ENCODE measurements at places on chromosomes 1 and 21. TPM values are rescaled to one million over a fixed set of nuclear protein-coding genes. Genes with fewer than 3 reads are reported as not detected.
A peak's percentile ranks its signal among the peaks of the same experiment; 100 is the strongest.

- DNase-seq, result no peak
Measured at GRCh38 chr1:63405021-63405420, 37.6 kb downstream of the ALG6 start.

DNA sequence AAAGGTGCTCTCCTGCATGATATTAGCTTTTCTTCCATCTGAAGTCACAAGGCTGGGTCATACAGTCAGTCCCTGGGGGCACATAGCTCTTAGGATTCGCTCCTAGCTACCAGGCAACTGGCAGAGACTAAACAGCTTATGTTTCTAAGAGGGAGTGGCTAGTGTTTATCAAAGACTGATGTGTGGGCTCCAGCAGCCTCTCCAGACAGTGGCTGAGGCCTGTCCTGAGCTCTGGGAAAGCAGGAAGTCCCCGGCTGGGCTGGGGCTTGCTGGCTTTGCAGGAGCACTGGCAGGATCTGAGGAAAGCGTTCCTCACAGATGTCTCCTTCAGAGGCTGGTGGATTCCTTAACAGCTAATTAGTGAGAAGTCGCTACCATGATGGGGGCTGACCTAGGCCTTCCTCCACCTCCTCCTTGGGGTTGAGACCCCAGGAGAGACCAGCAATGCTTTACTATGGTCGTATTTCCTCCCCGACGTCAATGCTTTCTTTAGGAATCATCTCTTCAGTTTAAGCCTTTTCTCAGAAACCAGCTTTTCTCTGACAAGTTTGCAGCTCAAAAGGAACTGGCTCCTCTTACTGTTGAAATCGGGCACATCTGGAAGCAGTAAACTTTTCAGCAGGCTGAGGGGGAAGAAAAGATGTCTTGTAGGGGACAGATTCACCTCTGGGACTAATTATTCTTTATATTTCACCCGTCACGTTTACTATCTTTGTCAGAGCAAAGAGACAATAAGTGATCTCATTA lies 33.5 kb upstream of the HHAT start:
- DNase-seq, result no peak

The CFAP107 gene
- total RNA-seq, result not detected

- no peak for DNase-seq
Measured at GRCh38 chr1:168803806-168804510, 75.0 kb upstream of the DPT start.

DNA sequence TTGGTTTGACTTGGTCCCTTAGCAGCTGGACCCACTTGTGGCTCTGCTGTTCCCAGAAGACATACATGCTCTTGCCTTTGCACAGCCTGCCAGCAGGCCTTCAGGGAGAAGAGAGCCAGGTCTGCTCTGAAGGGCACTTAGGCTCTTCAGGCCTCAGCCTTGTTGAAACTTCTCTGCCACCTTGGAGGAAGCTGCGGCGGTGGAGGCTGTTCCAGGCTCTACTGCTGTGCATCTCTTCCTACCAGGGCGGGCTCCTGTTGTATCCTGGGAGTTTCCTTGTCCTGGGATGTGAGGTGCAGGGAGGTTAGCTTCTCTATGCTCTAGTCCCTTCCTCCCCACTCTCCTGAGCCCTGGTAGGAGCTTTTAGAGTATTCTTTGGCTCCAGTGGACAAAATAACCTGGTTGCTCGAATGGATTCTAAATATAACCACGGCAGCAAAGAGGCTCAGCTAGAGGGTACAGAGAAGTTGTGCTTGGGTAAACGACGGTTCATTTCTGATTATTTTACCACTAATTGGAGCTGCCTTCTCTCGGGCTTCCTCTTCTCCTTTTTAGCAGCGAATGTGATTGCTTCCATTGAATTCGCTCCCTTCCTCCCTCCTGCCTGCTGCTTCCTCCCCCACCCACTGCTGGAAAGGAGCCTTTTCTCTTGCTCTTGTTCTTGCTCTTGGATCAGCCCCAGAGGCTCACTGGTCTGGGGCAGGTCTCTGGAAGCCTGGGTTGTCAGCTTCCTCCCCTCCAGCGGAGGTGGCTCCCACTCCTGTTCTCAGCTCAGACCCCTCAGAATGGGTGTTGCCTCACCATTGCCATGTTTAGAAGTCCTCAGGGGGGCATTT lies 126.6 kb upstream of the CACNA1E start:
- DNase-seq, result no peak

DNA sequence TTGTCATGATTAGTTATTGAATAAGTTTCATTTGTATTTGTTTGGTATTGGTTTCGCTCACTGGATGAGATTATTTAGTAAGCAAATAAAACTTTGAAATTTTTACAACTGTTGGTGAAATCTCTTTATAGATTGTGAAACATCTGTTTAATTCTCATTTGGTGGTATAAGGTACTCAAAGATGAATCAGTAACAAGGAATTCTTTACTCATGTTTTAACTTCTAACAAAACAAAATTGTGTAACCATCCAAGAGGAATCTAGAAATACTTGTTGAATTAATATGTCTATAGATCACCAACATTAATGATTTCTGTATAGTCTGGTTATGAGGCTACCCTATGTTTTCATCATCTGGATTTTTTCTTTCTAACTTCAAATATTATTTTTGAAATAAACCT lies 62.8 kb upstream of the USP25 start:
- no peak for DNase-seq

DNA sequence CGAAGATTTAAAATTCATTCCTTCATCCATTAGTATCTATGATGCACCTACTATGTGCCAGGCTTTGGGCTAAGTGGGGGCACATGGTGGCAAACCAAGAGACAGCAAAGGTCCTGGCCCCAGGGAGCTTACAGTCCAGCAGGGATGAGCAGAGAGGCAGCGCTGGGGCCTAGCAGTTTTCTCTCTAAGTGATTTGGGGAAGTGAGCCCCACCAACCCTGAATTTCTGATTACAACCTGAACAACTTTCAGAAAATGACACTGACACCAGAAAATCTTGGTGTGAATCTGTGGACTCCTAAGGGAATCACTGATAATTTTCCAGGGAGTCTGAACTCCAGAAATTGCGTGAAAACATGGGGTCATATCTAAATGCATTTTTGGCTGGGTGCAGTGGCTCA lies 111.5 kb downstream of the CAPN8 start:
- no peak for DNase-seq

DNA sequence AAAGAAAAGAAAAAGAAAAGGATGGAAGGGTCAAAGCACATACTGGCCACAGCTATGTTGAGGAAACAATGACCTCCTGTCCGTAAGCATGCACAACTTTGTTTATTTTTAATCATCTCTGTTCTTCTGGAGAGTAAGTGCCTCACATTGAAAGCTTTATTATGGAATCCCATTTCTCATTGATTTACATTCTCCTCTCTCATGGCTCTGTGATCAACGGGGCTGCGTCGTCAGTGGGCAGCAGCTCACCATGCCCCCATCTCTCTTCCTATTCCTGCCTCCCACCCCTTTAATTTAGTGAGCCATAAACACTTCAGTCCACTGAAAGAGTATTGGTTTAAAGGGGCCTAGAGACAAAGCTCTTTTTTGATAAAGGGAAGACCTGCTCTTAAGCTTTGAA lies 98.9 kb downstream of the KAZN start:
- no peak for DNase-seq

- no peak for DNase-seq
Measured at GRCh38 chr1:88655685-88656299, 28.3 kb upstream of the PKN2 start.

GRCh38 chr1:184974056-184974836 lies at the start of gene NIBAN1:
TSS of gene NIBAN1 (minus strand) at chr1:184974508. CDS start at chr1:184974356, 152 bp downstream.
- DNase-seq, result peak; percentile 42

The KCNN3 gene
- 0.17 TPM for total RNA-seq

DNA sequence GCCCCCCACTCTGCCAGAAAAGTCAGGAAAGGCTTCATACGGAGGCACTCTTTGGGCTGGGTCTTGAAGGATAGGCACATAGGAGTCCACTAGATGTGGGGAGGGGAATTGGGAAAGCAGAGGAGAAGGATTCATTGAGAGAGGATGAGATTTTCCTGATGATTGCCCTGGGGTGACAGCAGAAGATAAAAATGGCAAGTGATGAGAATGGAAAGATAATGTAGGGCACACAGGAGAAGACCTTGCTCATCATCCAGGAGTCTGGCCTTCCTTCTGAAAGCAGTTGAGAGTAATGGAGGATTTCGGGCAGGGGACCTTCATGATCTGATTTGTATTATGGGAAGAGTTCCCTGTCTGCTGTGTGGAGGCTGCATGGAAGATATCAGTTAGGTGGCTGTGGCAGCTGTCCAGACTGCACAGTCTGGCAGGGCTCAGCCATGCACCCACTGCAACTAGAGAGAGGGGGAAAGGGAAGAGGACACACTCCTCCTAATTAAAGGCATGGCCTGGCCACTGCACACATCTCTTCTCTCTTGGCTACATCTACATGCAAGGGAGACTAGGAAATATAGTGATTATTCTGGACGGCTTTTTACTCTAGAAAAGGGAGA lies 9.6 kb upstream of the FABP3 start:
- DNase-seq, result no peak

GRCh38 chr21:33578214-33578613 lies 10.3 kb downstream of the DONSON start:
- no peak for DNase-seq

DNA sequence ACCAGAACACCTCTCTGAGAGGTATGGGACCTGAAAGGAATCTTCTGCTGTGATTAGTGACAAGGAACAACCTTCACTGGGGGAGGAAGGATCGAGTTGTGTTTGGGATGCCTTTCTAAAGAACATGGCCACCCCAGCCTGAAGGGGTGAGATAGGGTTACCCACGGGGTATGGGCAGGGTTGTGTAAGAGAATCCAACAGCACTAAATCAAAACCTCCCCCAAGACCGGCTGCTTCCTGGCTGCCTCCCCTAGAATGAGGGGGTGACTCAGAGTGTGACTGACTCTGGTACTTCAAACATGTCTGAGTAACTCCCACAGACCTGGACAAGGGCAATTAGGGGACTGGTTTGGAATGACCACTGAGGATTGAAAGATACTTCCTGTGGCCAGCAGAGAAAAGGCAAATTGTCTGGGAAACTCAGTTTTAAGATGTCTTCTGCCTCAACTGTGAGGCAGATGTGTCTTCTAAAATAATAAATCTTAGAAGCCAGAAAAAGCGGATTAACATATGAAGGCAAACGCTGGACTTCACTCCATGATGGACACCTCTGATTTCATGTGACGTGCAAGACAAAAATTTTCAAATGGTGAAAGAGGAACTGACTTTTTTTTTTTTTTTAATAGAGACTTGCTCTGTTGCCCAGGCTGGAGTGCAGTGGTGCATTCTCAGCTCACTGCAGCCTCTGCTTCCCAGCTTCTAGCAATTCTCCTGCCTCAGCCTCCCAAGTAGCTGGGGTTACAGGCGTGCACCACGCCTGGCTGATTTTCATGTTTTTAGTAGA lies 6.7 kb upstream of the PTPN14 start:
- DNase-seq, result no peak

DNA sequence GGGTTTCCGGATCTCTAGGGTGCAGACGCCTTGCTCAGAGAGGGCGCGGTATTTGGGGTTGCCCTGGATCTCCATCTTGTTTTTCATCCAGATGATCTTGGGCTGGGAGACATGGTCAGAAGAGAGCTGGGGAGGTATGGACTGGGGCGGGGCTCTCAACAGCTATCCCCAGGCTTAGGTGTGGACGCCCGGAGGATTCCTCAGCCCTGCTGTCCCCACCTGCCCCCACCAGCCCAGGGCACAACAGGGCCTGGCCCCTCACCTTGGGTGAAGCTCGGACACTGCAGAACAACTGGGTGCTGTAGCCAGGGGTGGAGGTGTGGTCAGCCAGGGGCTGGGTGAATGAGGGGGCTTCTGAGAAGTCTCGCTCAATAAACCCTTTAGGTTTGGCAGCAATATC lies 6.6 kb downstream of the MYBPH start:
- no peak for DNase-seq

DNA sequence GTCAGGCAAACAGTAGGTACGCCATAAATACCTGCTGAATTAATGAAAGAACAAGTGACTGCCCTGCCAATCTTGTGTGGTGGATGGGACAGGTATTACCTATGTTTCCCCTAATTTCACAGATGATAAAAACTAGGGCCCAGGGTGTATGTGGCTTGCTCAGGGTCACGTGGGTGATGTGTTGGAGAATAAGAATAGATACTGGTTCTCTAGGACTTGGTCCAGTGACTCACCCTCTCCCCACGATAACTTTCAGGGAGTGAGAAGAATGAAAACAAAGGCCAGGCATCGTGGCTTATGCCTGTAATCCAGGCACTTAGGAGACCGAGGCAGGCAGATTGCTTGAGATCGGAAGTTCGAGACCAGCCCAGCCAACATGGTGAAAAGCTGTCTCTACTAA lies 26.7 kb downstream of the SLC26A9 start:
- DNase-seq, result peak; percentile 5

The PRR9 gene
- not detected for total RNA-seq

The PRKAA2 gene
- 2.7 TPM for total RNA-seq

GRCh38 chr1:201276891-201277290 lies 6.4 kb upstream of the PKP1 start:
- no peak for DNase-seq

GRCh38 chr1:50611675-50612074 lies 188.4 kb upstream of the DMRTA2 start:
- DNase-seq, result no peak

GRCh38 chr1:234885601-234886000 lies 243.0 kb downstream of the TOMM20 start:
- no peak for DNase-seq

GRCh38 chr21:28832013-28832714 lies 160.5 kb downstream of the LTN1 start:
- no peak for DNase-seq

The MTMR11 gene
- total RNA-seq, result 1.9 TPM
